Subcutaneous preadipocyte (primary cell): ENCODE measurements at places on chromosomes 5 and 9. TPM values are rescaled to one million over a fixed set of nuclear protein-coding genes. Genes with fewer than 3 reads are reported as not detected.

EQTN gene
- total RNA-seq: not detected in 2 replicates

SPINK14 gene
- total RNA-seq: not detected in 2 replicates

PKD2L2 gene
- not detected in 2 replicates for total RNA-seq

PAEP gene
- not detected in 2 replicates for total RNA-seq
